ENCODE measurements at places on chromosomes 16 and 17.
A peak's percentile ranks its signal among the peaks of the same experiment; 100 is the strongest.

DNA sequence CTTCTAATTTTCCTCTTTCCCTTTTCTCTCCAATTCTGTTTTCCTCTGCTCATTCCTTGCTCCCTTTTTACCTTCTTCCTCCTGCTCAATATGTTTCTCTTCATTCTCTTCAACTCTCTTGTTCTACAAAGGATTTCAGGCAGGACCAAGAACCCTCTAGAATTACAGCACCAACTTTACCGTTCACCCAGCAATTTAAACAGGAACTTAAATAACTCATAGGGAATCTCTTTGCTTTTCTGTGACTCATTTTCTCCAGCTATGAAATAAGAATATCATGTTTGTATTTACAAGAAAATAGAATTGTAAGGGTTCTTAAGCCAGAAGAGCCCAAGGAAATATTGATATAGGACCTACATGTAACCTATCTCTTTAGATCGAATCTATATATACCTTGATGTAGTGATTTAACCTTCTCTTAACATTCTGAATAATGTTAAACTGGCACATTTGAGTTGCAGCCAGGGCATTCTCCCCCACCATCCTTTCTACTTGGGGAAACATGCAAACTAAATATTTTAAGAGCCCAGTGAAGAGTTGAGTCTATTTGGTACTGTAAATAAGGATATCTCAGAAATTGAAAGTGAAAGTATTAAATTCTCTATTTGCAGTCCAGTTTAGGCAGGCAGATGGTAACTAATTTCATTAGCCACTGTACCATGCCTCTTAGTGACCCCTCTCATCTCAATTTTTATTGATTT, 137.0 kb downstream of the ANKFN1 start:
- DNase-seq = no peak

DNA sequence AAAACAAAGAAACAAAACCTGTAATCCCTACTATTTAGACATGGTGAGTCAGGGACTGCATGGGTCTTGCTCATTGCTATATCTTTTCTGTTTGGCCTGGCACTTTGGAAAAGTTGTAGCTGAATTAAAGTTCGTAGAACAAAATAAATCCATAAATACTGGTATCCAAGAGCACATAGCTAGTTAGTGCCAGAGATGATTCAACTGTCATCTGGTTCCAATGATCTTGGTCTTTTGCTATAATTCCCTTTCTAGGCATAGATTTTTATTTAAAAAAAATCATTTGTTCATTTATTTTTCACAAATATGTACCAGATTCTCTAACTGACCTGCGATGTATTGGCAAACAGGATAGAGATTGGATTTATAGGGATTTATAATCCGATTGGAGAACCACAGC, 1436.1 kb upstream of the GOT2 start:
- DNase-seq = no peak

DNA sequence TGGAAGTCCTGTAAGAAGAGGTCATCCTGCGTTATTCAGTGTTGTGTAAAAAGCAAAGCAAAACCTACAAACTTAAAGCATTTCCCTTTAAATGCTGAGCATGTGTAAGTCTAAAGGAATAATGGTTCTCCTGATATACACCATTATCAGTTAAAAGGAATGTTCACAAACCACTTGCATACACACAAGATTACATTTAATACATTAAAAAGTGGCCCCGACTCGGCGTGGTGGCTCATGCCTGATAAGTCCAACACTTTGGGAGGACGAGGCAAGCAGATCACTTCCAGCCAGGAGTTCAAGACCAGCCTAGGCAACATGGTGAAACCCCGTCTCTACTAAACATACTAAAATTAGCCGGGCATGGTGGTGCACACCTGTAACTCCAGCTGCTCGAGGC, 30.5 kb downstream of the CPPED1 start:
- DNase-seq = no peak

- no peak for DNase-seq
Observed at GRCh38 chr17:73548620-73549311, 95.5 kb downstream of the SDK2 start.

- no peak for DNase-seq
Observed at GRCh38 chr16:11253009-11253994, 2.7 kb downstream of the SOCS1 start.

DNA sequence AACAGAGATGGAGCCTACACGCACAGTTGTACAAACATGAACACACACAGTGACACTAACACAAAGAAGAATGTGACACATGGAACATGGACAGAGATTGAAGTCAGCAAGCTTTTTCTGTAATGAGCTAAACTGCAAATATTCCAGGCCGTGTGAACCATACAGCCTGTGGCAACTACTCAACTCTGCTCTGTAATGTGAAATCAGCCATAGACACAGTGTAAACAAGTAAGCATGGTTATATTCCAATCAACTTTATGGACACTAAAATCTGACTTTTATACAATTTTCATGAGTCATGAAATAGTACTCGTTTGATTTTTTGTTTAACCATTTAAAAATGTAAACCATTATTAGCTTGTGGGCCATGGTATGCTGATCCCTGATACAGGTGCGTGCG, 120.2 kb downstream of the SMG6 start:
- no peak for DNase-seq

DNA sequence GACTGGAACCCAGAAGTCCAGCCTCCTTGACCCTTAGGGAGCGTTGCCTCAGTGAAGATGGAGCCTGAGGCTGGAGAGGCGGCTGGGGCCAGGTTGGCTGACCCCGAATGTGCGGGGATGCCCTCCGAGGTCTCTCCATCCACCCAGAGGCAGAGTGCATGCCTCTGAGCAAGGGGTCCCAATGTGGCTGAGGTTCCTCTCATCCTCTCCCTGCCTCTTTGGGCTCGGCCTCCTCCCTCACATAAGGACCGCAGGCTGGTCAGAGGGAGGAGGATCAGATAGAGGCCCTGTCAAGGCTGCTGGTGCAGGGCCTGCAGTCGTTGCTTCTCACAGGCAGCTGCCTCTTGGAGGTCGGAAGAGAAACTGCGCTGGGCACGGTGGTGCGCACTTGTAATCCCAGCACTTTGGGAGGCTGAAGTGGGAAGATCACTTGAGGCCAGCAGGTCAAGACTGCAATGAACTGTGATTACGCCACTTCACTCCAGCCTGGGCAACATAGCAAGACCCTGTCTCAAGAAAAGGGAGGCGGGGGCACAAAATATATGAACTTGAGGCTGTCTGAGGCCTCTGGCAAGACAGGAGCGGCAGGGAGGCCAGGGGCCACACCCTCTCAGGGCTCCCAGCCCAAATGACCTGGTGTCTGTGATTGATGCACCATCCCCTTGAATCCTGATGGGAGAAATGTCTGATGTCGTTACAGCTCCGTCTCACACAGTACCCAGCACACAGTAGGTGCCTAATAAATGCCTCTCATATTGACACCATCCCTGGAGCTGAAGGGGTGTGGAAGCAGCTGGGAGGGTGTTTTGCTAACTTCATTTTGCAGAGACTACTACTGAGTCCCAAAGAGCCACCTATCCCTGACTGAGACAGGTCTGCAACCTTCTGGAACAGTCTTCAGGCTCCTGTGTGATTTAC, 220.1 kb upstream of the GSE1 start:
- no peak for DNase-seq

DNA sequence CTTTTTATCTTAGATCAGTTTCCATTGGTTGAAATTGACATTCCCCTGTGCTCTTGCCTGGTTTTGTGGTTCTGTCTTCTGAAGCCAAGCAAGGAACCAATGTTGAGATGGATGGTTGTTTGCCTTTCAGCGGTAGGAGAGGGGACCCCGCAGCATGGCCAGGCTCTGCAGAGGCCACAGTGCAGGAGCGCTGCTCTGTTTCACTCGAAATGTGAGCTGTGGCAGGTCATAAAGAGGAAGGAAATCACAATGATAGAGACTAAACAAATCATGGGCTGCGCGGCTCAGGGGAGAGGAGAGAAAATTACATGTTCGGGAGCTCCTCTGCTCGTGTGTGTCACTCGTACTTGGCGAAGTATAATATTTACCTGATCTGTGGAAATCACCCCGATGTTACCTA, 148.2 kb downstream of the SNX29 start:
- DNase-seq = no peak

DNA sequence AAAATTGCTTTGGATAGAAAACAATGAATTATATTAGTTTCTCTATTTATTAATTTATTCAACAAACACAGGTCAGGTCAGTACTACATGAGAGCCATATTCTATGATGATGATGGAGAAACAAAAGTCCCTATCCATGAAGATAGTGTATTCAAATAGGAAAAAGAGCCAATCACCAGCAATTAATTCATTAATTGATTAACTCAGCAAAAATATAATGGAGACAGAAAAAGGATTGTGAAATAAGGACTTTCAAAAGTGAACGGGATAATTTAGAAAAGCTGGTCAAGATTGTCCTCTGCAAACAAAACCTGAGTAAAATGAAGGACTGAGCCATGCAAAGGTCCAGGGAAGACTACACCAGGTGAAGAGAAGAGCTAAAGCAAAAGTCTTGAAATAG, 1517.7 kb upstream of the CDH8 start:
- no peak for DNase-seq

GRCh38 chr16:9138731-9139501, 47.5 kb downstream of the HAPSTR1 start:
- DNase-seq = peak; percentile 58

DNA sequence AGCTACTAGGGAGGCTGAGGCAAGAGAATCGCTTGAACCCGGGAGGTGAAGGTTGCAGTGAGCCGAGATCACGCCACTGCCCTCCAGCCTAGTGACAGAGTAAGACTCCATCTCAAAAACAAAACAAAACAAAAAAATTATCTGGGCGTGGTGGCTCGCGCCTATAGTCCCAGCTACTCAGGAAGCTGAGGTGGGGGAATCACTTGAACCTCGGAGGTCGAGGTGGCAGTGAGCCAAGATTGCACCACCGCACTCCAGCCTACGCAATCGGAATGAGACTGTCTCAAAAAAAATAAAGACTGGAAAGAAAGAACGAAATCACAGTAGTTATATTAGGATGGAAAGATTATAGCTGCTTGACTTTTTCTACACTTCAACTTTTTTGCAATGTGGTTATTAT, 18.9 kb downstream of the COG1 start:
- DNase-seq = no peak

- no peak for DNase-seq
Observed at GRCh38 chr16:3487521-3488410, 7.5 kb downstream of the C16orf90 start.

DNA sequence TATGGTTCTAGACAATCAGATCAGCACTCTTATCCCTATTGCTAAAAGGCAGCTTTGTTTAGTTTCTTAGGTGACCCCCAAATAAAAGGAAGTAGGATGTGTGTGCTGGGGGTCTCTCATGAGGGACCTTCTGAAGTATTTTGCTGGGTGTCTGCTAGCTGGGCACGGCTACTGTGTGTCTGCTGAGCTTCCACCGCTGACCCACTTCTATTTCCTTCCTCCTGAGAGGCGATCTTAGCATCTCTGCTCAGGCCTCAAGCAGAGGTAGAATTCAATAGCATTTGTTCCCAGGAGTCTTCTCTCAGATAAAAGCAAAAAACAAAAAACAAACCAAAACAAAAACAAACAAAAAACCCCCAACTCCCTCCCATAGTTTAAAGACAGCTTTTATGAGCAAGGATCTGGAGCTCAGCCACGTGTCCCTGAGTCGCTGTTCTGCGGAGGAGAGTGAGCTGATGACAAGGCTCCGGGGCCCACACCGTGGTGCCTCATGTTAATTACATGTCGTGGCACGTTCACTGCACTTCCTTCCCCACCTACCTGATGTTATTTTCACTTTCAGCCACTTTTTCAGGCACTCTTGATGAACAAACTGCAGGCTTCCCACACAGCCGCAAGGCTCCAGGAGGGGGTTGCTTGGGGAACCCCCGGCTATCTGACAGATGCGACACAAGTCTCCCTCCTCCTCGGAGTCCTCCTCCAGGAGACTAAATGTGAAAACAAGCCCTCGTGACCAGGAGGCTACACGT, 83.5 kb downstream of the MARCHF10 start:
- peak; percentile 38 for DNase-seq

All from fibroblast of skin of right biceps (primary cell).